ENCODE measurements at places on chromosomes 4 and X. TPM values are rescaled to one million over a fixed set of nuclear protein-coding genes. Genes with fewer than 3 reads are reported as not detected.

DNA sequence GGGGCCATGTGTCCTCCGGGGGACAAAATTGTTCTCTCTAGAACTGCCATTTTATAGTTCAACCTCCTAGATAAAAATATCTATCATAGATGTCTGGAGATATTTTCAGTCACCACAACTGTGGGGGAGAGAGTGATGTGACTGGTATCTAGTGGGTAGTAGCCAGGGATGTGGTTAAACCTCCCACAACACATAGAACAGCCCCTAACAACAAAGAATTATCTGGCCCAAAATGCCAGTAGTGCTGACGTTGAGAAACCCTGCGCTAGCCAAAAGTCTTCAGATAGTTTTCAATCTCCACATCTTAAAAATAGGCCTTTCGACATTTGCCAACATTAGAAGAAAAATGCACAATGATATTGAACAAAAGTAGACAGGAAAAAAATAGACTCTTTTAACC lies 19.0 kb upstream of the SUPT20HL2 start:
- H3K27me3 ChIP-seq = peaks cover 15% of the 10 kb centered on the region
- no peak overlapping the region for H3K4me3 ChIP-seq
- no peaks in the 10 kb centered on the region for H3K36me3 ChIP-seq
- H3K27ac ChIP-seq = no peak overlapping the region
- DNase-seq = no peak
- no peaks in the 10 kb centered on the region for H3K4me1 ChIP-seq

GRCh38 chr4:3452376-3452775 lies 10.6 kb downstream of the HGFAC start:
- no peak for DNase-seq
- H3K4me3 ChIP-seq = no peak overlapping the region
- H3K27me3 ChIP-seq = no peaks in the 10 kb centered on the region
- H3K27ac ChIP-seq = no peak overlapping the region
- H3K36me3 ChIP-seq = no peaks in the 10 kb centered on the region
- no peaks in the 10 kb centered on the region for H3K4me1 ChIP-seq

Gene PPARGC1A
- 17.9 TPM for total RNA-seq

Gene PNMA6F
- not detected for total RNA-seq

Gene ASMT
- 0.25 TPM for total RNA-seq

Gene CLCN4
- 11.3 TPM for total RNA-seq

Gene LGI2
- total RNA-seq = 1.8 TPM
